ENCODE measurements at places on chromosomes 3 and 15.

- DNase-seq = no peak
Observed at GRCh38 chr3:188021041-188021440, 132.9 kb upstream of the LPP start.

- DNase-seq = no peak
Observed at GRCh38 chr15:60086681-60087429, 82.7 kb downstream of the FOXB1 start.

DNA sequence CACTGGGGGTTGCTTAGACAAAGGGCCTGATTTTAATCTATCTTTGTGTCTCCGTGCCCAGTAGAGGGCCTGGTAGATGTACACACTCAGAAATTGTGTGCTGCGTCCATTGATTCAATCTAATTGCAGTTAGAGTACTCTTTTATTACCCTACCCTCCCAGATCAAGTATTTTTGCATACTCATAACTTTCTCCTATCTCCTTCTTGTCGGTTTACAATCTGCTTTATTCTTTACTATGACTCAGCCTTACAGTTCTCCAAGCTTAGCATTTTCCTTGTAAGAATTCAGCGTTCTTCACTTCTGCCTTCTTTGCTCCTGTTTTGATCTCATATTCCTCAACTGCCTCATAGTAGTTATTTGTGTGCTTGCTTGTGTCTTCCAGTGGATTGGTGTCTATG lies 124.5 kb upstream of the ARRDC4 start:
- no peak for DNase-seq

DNA sequence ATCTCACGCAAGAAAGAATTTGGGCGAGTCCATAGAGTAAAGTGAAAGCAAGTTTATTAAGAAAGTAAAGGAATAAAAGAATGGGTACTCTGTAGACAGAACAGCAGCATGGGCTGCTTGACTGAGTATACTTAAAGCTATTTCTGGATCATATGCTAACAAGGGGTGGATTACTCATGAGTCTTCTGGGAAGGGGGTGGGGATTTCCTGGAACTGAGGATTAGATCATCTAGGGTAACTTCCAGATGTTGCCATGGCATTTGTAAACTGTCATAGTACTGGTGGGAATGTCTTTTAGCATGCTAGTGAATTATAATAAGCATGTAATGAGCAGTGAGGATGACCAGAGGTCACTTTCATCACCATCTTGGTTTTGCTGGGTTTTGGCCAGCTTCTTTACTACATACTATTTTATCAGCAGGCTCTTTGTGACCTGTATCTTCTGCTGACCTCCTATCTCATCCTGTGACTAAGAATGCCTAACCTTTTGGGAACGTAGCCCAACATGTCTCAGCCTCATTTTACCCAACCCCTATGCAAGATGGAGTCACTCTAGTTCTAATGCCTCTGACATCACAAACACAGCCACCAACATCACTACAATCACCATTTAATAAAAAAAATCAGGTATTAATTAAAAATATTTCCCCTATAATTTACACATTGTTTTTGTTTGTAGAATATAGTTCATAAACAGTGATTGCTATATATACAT lies 890.7 kb upstream of the EPHA6 start:
- no peak for DNase-seq

- no peak for DNase-seq
Observed at GRCh38 chr3:197381371-197381770, 83.0 kb upstream of the DLG1 start.

DNA sequence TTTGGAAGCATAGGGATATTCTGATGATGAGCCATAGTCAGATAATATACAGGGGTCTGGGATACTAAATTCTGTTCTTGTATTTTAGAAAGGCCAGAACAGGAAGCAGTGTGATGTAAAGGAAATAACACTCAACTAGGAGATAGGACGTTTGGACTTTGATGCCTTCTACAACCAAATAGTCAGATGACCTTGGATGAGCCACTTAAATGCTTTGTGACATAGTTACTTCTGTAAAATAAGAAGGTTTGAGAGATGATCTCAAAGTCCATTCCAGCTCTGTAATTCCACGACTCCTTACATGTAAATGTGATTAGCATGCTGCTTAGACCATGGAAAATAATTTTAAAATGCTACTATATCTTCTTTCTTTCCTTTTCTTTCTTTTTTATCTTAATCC lies 29.5 kb upstream of the CCDC54 start:
- no peak for DNase-seq

Data from vagina (tissue), 2 donors.